ENCODE measurements at places on chromosomes 2 and 18.

DNA sequence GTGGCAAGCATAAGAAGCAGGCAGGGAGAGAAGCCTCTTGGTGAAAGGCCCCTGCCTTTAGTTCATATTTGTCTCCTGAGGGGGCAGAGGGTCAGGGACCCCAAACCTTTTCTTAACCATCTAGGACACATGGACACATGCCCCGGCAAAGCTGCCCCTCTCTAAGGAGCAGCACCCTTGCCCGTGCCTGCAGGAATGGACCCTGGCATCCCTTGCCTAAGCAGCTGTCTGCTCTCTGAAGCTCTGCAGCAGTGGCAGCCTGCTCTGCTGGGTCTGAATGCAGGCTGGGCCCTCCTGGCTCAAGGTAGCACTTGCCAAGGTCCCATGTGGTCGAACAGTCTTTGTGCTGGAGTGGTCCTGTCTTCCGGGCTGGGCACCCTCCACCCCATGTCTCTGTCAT, 174.4 kb downstream of the CELF4 start:
- DNase-seq = no peak

DNA sequence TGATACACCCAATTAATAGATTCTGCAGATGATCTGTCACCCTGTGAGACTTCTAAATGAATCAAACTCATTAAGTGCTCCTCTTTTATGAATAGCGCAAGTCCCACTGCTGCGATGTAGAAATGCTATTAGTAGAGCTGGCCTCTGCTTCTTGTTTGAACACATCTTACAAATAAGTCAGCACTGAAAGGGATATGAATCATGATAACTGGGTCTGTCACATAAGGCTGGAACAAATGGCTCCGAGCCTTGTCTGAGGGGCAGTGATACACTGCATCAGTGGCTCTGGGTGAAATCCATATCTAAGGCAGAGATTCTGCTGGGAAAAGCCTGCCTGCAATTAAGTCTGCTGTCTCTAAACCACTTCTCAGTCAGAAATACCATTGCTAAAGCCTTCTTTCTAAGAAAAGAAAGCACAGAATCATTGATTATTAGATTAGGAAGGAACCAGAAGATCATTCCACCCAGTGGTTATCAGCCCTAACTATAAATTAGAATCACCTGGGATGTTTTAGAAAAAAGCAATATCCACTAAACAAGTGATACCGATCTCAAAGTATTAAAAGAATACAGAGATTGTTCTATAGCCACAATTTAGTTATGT, 75.2 kb downstream of the SLC5A7 start:
- DNase-seq = no peak

DNA sequence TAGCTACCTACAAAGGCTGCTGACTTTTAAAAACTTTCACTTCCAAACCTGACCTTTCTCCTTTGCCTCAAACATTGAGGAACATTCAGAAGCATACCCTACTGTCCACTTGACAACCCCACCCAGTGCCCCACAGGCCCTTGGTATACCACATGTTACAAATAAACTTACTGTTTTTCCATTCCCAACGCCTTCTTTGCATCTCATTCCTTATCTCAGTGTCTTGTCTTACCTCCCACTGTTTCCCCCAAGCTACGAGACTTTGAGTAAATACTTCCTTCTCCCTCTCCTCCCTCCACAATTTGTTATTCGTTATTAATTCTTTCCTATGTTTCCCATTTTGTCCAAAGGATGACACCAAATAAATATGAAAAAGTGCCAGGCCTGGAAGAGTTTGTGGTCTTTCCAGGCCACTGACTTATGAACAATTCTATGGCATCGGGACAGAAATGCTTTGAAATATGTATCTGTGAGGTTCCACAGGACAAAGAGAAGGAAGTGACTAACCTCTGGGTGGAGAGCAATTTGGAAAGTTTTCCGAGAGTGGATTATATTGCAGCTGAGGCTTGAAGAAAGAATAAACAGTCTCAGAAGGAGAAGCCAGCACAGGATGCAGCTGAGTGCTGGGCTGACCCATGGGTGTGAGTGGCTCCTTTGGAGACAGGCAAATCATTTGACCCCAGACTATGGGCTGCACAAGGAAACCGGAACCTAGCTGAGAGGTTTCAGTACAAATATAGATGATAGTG, 409.0 kb downstream of the LPIN1 start:
- no peak for DNase-seq

- peak; percentile 38 for DNase-seq
These were observed 180.5 kb downstream of the DIS3L2 start for GRCh38 chr2:232142049-232142448.

- DNase-seq = no peak
These were observed 933.6 kb upstream of the FANCL start for GRCh38 chr2:59174536-59175243.

- no peak for DNase-seq
These were observed 96.7 kb downstream of the RHOB start for GRCh38 chr2:20543469-20544152.

DNA sequence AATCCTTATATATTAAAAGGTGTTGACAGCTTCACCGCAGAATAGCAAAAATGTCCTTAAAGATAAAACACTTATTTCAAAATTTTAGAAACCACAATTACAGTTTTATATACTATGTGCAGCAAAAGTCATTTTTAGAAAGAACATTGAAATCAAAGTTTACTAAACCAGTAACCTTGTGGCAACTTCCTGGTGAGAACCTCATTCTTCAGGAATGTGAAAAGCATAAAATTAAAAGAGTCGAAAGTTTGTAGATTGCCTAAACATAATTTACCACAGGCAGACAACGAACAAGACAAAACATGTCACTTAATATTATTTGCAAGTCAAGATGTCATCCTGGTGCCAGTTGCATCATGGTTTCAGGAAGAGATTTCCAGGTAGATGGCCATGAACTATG, 108.3 kb upstream of the NRP2 start:
- DNase-seq = no peak

DNA sequence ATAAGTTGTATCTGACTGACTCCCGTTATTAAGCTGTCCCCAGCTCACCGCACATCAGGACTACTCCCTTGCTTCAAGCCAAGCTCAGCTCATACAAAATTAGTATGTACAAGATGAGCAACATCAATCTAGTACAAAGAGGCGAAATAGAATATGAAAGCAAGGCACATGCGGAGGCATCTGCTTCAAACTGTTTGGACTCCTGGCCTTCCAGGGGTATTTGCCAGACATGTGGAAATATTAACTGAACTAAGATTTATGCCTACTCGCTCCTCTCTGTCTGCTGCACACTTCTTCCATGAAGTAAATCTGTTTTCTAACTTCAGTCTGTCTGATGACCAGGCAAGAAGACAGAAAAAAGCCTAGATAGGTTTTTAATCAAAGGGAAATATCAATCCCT, 499.8 kb downstream of the PID1 start:
- no peak for DNase-seq

DNA sequence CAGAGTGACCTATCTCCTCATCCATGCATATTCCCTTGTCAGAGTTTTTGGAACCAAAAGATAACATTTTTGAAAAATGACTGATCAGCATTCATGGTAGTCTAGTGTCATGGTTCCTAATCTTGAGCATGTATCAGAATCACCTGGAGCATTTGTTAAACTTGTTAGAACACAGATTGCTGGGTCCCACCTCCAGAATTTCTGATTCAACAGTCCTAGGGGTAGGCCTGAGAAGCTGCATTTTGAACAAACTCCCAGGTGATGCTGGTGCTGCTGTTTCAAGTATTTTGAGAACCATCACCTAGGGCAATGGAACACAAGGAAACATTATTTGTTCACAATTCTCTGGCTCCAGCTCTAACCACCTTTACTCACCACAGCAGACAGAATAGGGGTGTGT, 21.0 kb downstream of the TMEM200C start:
- DNase-seq = no peak

GRCh38 chr2:2563309-2563860, 232.3 kb upstream of the MYT1L start:
- DNase-seq = no peak

- DNase-seq = peak; percentile 23
These were observed 39.6 kb upstream of the DAPL1 start for GRCh38 chr2:158755310-158756087.

GRCh38 chr2:65613968-65614555, 181.7 kb upstream of the SPRED2 start:
- DNase-seq = no peak

DNA sequence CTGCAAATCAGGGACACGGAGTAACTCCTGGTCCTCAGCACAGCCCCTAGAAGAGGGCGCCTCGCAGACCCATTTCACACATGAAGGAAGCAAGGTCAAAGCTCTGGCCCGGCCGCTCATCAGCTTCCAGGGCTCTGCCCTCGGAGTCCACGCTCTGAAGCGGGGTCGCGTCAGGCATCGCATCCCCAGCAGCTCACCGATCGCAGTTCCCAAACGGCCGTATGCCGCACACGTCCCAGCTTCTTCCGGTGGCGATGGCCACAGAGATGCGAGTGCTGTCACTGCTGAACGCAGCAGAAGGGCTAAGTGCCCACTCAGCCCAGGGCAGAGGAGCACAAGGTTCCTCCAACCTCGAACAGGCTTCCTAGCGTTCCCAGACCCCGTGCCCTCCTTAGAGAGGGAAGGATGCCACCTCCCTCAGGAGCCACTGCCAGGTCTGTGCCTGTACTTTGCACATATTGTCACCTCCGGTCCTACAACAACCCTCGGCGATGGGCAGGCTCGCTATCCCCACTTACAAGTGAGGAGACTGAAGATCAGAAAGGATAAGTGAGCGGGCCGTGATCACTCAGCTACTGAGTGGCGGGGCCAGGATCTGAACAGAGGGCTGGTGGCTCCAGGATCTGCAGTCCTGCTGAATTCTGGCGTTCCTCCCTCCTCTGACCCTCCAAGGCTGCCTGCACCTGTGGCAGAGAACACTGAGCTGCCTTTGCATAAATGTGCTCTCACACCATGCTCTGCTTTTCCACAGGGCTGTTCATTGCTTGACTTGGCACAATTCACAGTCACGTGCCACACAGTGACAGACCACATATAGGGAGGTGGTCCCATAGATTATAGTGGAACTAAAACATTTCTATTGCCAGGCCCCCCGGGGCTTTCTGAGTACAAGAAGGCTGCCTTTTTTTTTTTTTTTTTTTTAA, 71.4 kb downstream of the COPS8 start:
- no peak for DNase-seq

GRCh38 chr18:50218432-50219197, 23.7 kb upstream of the MYO5B start:
- peak; percentile 37 for DNase-seq

DNA sequence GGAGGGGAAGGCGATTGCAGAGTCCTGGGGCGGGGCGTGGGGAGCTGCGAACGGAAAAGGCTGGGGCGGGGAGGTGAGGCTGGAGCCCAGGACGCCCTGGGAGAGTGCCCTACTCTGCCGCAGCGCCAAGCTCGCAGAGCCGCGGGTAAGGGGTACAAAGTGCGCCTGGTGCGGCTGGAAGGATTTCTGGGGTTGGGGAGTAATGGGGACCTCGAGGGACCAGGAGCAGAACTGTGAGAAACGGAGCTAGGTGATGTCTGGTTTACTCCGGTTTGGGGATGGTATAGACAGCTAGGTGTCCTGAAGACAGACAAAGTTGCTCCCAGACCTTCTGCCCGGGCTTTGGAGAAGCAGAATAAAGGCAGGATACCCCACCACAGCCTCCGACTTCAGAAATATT, 718 bp upstream of the NXPH2 start:
- no peak for DNase-seq

DNA sequence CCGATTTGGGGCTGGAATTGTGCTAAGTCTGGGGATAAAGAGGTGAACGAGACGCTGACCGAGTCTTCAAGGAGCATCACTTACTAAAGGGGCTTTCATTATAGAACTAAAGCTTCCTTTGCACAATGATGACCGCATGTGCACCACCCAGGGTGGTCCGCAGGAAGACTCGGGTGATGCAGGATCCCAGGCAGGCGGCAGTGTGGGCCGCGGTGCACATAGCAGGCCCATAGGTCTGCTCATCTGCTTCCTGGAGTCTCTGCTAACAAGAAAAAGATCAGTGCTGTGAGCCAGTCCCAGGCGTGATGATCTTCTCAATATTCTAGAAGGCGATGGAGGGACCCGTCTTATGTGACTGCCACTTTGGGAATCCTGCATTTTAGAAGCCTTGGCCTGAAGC, 122.8 kb downstream of the PXDN start:
- no peak for DNase-seq

- DNase-seq = peak; percentile 81
These were observed 126.4 kb upstream of the MGAT5 start for GRCh38 chr2:134127496-134127895.

GRCh38 chr2:127857265-127857808, 618 bp downstream of the POLR2D start:
- peak; percentile 34 for DNase-seq

DNA sequence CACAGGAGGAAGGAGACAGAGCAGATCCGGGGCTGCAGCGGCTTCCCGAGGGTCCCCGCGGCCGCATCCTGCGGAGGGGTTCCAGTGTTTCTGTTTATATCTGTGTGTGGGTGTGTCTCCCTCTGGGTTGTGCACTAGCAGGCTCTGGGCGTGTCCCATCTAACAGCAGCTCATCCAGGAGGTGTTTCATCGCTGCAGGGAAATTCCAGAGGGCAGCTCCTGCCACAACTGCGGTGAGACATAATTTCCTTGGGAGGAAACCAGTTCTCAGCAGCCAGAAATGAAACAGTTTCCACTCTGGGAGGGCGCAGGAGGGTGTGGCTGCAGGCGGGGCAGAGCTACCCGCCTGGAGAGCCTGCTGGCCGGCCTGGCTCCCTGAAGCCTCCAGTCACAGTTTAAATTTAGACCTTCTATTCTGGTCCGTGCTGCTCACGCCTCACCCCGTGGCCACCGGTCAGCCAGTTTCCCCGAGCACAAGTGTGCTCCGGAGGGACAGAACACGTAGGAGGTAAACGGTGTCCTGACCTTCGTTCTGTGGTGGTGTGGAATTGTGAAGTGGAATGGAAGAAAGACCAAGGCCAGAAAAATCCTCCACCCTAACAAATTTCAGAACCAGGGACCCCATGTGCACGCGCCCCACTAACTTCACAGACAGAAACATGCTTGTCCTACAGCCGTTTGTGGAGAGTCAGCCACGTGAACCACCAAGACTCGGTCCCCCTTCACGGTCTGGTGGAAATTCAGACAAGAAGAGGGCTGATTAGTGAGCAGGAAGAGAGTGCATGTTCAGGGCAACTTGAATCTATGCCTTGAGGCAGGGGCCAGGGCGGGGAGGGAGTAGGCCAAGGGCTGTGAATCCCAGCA, 50.2 kb downstream of the TEX44 start:
- peak; percentile 83 for DNase-seq

GRCh38 chr2:104444392-104444791, 409.5 kb upstream of the POU3F3 start:
- DNase-seq = no peak

GRCh38 chr2:74387346-74387745, 7.2 kb upstream of the DCTN1 start:
- DNase-seq = no peak

- DNase-seq = no peak
These were observed 37.4 kb downstream of the RTN4 start for GRCh38 chr2:55012672-55013484.

DNA sequence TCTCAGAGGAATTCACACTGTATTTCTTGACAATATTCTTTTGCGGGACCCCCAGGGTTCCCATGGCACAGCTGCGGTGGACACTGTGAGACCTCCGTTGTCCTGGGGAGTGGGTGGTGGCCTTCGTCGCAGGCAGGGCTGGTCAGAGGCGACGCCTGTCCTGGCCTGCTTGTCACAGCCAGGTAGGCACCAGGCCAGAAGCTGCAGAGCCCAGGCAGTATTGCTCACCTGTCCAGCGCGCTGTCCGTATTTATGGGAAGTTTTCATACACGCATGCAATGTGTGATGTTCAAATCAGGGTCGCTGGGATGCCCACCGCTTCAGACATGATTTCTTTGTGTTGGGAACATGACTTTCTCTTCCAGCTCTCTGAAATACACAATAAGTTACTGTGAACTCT, 126.6 kb downstream of the RTP5 start:
- no peak for DNase-seq

- DNase-seq = no peak
These were observed 128.0 kb upstream of the SMAD2 start for GRCh38 chr18:48058486-48058885.
